ENCODE measurements at places on chromosomes 2 and 18.

- no peak for DNase-seq
Measured at GRCh38 chr2:148994341-148994740, 44.2 kb upstream of the LYPD6B start.

DNA sequence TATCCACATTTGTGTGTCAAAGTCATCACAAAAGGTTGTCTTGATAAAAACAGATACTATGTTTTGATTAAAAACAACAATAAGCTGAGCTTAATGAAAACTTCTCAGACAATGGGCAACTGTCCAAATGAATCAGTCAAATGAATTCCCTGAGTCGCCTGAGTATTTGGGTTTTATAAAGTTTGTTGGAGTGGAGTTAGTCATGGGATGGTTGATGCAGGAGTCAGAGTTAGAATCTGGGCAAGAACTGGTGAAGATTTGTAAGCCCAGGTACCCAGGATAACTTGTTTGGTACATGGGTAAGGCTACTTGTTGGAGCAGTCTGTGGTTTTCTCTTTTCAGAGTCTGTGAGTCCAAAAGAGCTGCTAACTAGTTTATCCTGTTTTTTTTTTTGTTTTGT lies 34.4 kb upstream of the RAPGEF4 start:
- DNase-seq = no peak

DNA sequence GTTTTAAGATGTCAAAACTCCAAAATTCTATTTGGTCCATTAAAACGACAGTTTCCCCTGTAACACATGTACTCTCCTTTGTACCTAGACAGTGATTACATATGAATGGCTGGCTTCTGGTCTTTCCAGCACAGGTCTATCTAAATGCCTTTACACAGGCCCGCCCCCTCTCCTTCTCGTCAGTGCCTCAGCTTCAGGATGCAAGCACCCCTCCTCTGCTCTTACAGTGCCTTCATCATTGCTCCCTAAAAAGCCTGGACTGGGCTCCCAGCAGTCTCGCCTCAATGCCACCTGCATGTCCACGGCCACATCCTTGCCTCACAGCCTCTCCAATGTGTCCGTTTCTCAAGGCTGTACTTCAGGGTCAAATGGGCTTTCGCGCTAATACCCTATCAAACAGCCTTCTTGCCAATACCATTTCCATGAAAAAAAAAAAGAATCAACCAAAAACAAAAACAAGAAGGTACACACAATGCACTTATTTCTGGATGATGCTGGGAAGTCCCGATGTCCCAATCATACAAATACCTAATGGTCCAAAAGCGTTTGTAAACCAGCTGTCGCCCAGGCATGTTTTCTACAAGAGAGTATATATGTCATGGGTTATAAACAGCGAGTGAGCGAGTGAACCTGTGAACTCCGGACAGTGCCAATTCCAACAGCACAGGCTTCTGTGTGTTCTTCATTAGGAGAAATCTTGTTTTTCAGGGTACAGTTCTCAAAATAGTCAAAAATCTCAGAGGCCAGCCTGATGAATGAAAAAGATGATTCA lies 77.2 kb downstream of the EIPR1 start:
- no peak for DNase-seq

- no peak for DNase-seq
Measured at GRCh38 chr2:241029599-241030332, 31.3 kb downstream of the SNED1 start.

DNA sequence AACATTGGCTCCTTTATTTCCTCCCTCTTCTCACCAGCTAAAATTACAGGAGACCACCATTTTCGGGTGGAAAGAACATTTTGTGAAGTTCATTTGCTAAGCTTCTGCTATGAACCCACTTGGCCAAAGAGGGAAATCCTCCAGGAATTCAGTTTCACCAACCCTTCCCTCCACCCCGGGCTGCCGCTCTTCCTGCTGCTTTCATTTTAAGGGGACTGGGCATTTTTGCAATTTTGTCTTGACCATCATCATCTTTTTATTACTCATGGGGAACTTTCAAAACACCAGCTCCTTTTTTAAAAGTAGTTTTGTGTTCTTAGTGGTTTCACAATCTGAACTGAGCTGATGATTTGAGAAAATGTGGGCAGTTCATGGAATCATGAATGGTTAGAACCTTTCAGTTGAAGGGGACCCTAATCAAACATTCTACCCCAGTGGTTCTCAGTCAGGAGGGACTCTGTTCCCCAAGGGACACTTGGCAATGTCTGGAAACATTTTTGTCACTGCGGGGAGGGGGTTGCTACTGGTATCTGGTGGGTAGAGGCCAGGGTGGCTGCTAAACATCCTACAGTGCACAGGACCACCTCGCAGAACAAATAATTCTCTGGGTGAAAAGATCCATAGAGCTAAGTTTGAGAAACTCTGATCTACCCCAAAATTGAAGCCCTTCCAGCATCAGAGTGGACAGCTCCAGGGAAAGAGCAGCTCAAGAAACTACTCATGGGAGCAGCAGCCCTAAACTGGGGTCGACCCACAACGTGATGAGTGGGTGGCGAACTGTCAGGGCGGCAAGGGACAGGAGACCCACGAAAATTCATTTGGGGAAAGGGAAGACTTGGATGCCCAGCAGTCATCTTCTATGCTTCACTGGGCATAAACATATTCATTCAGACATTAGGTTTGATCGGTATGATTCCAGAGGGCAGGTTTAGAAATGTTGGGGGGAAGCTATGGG lies 92.9 kb downstream of the ACKR3 start:
- DNase-seq = no peak

GRCh38 chr2:233408366-233409285 lies 54.3 kb downstream of the DGKD start:
- DNase-seq = peak; percentile 34

- no peak for DNase-seq
Measured at GRCh38 chr2:6978991-6979390, 61.8 kb downstream of the RNF144A start.

- DNase-seq = no peak
Measured at GRCh38 chr18:24227977-24228666, 89.3 kb downstream of the CABYR start.

- no peak for DNase-seq
Measured at GRCh38 chr2:37037771-37038170, 46.4 kb downstream of the HEATR5B start.

DNA sequence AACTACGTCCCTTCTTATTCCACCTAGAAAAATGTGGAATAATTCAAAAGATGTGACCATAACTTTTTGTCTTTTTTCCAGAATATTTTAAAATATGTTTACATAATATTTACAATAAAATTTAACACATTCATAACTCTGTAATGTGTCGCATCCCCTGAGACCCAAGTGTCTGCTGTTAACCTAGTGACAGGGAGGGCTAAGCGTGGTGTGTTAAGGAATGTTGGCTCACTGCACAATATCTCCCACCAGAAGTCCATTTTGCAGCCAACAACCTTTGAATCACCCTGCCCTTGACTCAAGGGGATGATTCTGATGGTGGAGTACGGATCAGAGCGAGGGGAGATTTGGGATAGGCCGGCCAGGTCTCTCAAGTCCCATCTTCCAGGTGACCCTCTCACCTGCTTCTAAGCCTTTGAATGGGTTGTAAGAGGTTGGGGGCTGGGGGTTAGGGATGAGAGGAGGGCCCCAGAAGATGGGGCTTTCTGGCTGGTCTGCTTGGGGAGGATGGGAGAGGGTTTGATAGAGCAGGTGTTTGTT lies 43.3 kb downstream of the SERTAD2 start:
- DNase-seq = no peak

- DNase-seq = no peak
Measured at GRCh38 chr2:201852462-201852861, 46.1 kb downstream of the CDK15 start.

- DNase-seq = no peak
Measured at GRCh38 chr2:181305301-181306123, 151.7 kb upstream of the ITGA4 start.

DNA sequence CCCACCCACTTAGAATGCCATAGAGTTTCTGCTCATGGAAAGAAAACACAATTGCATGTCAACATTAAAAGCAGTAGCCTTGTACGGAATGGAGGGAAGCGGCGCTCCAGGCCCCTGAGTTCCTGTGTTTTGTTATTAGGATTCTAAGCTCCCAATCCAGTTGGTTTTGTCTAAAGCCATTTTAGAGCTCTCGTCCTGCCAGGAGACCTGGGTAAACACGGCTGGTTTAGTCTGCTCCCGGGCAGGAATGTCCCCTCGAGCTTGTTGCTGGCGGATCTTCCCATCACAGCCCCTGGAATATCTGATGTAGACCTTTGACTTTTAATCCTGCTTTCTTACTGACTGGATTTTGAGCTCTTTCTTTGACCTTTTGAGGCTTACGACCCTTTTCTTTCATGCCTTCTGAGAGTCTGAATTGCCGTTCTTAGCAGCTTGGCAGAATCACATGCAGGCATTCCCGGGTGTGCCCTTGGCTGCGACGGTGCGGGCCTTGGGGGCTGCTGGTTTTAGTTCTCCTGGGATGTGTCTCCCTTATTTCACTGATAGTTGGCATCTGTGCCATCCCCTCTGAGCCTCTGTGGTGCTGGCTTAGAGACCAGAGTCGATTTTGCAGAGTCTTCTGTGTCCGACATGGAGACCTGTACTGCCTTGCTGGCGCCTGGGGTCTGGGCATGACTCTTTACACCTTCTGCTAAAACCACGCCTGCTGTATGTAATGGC lies 25.4 kb downstream of the GREB1 start:
- no peak for DNase-seq

GRCh38 chr2:19442731-19443130 lies 84.3 kb upstream of the OSR1 start:
- DNase-seq = peak; percentile 23

DNA sequence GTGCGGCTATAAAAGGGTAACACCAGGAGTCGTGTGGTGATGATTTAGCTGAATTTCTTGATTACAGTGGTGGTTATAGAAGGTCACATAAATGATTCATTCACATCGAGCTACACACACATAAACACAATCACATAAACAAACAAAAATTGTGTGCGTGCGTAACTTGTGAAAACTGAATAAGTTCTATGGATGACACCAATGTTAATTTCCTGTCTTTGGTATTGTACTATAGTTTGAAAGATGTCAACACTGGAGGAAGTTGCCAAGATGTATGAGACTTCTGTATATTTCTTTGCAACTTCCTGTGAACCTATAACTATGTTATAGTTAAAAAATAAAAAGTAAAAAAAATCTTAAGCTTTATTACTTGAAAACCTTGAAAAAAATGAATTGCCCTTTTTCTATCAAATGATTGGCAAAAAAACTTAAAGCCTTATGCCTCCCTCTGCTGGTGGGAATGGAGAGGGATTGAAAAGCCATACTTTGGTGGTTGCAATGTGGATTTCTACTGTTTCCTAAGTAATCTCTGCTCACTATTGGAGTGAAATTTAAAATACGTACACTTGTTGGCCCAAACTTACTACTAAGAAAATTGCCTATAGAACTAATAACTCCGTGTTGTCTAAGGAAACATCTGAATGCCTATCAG lies 227.7 kb downstream of the RPIA start:
- no peak for DNase-seq

GRCh38 chr2:69780921-69781320 lies 39.0 kb downstream of the ANXA4 start:
- DNase-seq = no peak

DNA sequence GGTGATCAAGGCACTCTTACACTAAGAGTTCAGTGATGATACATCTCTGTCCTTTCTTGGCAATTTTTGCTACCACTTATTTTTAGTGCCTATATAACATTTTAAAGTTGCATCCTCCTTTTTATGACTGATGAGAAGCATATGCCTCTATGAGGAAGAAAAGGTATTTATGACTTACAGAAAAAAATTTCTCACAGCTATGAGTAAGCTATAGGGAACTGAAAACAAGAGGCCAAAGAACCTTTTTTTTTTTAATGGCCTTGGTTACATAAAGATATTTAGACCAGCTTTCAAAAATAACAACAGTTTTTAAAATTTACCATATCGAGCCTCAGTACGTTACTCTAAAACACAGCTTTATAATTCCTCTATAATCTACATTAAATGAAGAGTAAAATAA lies 21.3 kb downstream of the MBD5 start:
- DNase-seq = no peak

DNA sequence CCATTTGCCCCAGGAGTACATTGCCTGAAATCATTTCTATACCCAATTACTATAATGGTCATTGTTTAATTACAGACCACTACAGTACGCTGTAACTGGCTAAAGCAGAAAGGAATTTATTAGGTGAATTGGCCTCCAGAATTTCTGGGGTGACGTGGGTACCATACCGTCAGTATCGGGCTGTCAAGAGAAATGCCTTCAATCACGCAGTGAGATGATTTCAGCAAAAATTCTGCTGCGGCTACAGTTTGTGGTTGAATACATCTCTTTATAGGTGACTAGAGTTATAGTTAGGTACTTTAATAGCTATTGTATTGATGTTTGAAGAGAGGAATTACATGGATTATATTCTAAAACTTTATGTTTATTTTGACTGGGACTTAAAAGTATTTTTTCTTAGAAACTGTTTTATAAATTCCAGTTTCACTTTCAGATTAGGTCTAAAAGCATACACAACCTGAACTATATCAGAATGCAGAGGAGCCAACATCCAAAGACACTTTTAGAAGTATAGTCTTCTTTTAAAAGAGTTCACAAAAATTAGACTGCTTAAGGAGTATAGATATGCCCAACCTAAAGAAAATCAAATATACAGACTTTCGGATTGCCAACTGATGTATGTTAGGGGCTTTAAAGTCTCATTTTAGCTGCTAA lies 128.4 kb downstream of the TTC27 start:
- no peak for DNase-seq

DNA sequence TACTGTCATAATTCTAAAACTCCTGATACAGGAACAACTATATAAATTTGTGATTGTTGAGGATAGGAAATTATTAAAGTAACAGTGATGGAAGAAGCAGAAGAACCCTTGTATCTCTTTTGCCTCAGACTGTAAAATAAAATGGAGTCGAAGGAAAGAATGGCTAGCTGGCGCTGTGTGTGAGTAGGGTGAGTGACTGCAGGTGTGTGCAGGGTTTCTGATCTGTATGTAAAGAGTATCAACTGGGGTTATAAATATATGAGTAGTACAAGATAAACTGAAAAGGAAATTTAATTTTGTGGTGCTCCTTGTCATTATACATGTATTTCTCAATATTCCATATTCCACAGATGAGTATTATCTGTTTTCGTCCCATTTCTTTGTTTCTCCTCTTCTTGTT lies 15.2 kb downstream of the POLI start:
- no peak for DNase-seq

DNA sequence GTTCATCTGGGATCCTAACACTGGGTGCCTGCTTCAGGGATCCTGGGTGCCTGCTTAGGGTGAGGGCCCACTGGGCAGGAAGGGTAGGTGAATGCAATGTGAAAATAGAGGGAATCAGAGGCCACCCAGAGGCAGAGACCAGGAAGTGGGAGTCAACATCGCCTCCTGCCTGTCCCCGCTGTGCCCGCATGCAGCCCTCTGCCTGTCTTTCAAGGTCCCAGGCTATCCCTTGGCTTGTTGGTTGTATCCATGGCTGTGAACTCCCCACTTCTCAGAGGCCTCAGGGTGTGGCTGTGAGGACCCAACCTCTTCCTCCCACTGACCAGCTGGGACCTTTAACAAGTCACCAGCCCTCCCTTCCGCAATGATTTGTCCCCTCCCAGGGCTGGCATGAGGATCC lies 26.5 kb downstream of the PSD4 start:
- DNase-seq = peak; percentile 60

DNA sequence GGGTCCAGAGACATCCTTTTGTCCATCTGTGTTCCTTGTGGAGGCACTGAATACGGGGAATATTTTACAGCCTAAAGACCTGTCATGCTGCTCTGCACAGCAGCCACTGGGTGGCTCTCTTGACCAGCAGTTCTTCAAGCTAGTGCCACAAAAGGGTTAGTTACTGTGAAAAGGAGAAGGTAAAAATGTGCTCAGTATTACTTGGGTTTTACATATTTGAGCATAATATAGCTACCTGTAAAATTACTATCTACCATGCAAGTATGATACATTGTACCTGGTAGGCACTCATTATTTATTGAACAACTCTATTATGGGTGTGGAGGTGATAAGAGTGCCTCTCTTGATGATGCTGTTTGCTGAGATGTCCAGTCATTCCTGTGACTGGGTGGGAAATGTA lies 23.6 kb downstream of the FZD5 start:
- DNase-seq = peak; percentile 89

Data from NCI-H82 (cell line).